ENCODE measurements at places on chromosomes 7 and 10.

GRCh38 chr10:13615650-13616300 lies 29.0 kb downstream of the PRPF18 start:
- no peak for DNase-seq

- no peak for DNase-seq
These were observed 179.0 kb downstream of the DIP2C start for GRCh38 chr10:510415-510881.

- DNase-seq: no peak
These were observed 205.4 kb upstream of the YAE1 start for GRCh38 chr7:39360766-39361165.

- DNase-seq: no peak
These were observed 25.3 kb upstream of the ACSM6 start for GRCh38 chr10:95168694-95169093.

DNA sequence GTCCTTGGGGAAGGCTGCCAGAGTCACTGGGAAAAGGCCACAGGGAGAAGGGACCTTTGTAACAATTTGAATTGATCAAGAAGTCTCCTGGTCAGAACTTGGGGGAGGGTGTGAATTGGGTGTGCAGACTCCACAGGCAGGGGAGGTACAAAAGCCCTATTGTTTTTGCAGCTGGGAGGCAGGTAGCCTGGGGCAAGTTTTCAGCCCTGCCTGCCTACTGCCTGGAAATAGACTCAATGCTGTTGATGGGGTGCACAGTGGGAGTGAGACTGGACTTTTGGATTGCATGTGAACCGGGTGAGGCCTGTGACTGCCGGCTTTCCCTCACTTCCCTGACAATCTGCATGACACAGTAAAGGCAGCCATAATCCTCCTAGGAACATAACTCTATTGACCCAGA lies 947.0 kb downstream of the REEP3 start:
- DNase-seq: no peak
